ENCODE measurements at places on chromosomes 2 and 18.
A peak's percentile ranks its signal among the peaks of the same experiment; 100 is the strongest.

DNA sequence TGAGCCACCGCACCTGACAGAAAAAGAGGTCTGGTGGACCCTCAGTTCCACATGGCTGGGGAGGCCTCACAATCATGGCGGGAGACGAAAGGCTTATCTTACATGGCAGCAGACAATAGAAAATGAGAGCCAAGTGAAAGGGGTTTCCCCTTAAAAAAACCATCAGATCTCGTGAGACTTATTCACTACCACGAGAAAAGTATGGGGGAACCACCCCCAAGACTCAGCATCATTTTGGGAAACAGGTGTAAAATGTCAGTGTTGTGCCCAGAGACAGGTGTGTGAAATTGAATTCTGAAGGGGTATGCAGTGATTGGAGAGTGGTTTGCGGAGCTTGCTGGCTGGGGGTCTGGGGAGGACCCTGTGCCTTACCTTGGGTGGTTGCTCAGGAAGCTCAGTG is 4.6 kb upstream of the D2HGDH start:
- DNase-seq = no peak

DNA sequence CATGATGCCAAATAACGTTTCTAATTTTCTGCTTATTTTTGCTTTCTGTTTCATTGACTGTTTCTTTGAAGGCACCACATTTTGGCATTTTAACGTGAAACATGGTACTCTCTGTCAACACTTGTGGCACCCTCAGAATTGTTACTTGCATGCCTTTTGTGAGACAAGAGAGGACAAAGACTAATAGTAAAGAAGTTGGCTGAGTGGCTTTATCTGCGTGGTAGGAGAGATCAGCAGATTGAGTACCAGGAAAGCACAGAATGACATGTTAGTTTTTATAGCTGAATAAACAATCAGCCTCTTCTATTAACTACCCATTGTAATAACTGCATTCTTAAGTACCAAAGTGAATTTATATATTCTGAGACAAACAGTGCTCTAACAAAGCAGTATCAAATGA is 8.6 kb downstream of the ZNF638 start:
- DNase-seq = no peak

- DNase-seq = no peak
These were observed 106.8 kb downstream of the BCL11A start for GRCh38 chr2:60446413-60447267.

GRCh38 chr2:230412846-230413245 is 3.2 kb upstream of the SP100 start:
- DNase-seq = no peak

DNA sequence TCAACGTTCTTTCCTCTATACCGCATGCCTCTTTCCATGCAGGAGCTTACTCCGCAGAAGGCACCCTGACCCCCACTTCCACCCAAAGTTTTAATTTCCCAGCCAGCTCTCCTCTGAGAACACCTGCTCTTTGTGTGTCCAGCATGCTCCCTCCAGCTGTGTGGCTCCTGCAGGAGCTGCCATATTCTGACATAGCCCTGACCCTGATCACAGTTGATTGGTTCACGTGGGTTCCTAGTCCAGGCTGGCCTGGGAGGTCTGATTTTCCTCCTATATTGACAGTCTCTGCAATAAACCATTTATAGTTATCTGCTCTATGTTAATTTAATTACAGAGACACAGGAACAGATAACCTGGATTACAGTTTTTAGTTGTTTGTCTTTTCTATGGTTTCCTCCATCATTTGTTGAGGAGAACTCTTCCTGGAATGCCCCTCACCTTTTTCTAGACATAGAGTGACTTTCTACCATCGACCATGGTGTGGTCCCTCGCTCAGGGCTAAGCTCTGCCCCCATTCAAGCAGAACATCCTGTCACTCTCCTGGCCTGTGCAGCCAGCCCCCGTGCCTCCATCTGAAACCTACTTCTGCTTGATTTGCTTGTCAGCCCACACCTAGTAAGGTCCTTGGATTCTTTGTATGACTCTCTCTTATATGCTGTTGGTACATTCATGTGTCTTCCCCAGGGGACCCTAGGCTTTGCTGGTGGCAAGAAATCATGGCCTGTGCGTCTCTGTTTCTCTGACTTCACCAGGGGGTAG is 231.5 kb downstream of the LPIN1 start:
- no peak for DNase-seq

GRCh38 chr2:127407661-127408003 is 10.6 kb upstream of the PROC start:
- DNase-seq = no peak

DNA sequence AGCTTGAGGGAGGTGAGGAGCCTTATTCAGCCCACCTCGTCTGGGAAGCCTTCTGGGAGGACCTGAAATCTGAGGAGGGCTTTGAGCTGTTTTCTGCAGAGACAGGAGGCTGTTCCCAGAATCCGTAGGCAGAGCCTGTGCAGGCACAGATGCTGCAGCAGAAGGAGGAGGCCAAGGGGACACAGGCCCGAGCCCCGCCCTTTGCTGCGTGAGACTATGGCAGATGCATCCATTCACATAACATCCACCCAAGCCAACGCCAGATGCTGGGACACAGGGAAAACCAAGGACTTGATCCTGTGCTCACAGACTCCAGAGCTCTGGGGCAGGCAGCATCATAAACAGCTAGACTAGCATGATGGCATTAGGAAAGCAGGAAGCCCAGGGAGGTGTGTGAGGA is 98.2 kb downstream of the KCNF1 start:
- no peak for DNase-seq

- no peak for DNase-seq
These were observed 968.5 kb downstream of the BCL11A start for GRCh38 chr2:59584958-59585357.

DNA sequence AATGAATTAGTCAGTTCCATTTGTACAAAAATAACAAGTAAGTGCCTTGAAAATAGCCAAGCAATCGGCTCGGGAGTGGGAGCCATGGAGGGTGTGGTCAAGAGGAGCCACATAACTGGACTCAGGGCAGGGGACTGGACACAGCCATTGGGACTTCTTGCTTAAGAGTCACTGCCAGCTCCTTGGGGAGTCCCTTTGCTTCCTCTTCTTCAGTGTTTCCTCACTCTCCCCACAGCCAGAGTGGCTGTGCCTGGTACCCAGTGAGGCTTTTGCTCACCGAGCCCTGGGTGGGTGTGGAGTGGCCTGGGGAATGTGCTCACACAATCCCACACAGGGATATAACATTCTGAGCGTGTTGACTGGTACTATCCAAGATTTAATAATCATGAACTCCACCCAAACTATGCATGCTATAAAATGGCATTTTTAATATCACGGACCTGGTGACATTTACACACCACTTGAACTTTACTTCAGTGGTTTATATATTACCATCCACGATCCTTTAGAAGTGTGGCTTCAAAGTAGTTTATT is 94.6 kb downstream of the PTGR3 start:
- no peak for DNase-seq

DNA sequence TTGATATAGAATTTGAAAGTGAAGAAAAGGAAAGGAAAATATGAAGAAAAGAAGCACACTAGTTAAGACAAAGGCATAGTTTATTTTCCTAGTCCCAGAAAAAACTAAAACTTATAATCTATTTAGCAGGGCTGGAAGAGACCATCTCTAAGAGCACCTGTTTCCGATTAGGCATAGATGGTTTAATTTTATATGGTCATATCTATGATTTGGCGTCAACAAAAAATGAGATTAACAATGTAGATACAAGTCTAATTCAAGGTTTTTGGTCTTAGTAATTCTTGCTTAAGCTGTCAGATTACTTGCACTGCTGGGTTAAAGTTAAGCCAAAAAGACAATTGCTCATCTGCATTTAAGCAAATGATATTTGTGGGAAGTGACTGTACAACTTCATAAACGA is 502.5 kb upstream of the FSHR start:
- no peak for DNase-seq

- no peak for DNase-seq
These were observed 304.8 kb upstream of the FSIP2 start for GRCh38 chr2:185433824-185434223.

GRCh38 chr2:98086491-98087446 is at the start of gene VWA3B:
VWA3B (plus strand) TSS chr2:98087167; CDS start chr2:98093093, 5,926 bp downstream.
- DNase-seq = no peak

GRCh38 chr2:119154076-119154475 is 4.5 kb downstream of the C1QL2 start:
- DNase-seq = no peak

DNA sequence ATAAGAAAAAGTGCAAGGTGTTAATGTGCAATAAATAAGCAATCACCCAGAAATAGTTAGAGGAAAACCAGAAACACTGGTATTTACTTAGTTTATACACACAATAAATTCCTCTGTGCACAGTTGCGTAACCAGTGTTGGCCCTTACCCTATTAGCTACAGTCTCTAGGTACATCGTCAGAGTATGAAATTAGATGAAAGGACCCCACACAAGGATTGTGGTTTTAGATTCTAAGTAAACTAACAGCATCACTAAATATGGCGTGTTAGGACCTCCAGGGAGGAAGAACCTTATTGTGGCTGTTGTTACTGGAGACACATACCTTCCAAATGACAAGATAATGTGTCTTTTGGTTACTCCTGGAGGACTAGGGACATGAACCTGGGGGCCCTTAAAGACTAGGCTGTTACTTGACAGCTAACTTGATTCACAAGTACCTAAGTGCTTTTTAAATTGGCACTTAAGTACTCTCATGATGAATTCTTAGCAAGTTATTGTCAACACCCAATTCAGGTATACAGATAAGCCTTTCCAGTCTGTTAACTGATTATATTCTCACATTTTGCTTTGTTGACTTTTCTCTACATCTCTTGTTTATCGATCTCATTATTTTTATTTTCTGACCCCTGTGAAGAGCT is 115.3 kb downstream of the FEZ2 start:
- peak; percentile 61 for DNase-seq

DNA sequence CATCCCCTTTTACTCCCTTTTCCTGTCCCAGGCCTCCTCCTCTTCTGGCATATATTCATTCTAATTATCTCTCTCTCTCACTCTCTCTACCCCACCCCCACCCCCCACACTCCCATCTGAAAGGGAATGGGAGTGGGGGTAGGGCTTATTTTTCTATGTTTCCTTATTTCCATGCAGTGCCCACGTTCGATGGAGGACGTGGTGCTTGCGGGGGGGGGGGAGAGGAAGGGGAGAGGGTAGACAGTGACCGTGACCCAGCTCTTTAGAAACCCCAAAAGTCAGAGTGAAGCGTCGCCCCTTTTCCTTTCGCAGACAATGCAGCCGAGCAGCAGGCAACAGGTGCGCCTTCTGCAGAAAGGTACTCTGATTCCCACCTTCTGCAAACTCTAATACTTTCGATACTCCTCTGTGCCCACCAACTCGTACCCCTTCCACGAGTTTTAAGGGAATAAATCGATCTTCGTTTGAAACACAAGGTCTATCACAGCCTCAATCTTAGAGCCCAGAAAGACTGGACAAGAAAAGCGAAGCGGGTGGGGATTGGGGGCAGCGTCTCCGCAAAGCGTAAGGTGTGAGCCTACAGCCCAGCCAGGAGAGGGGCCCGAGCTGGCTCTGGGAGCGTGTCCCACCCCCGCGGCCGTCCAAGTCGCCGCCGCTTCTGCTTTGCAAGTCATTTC is 891 bp upstream of the NR4A2 start:
- no peak for DNase-seq

- DNase-seq = no peak
These were observed 657 bp downstream of the ATP8B1 start for GRCh38 chr18:57802213-57803102.

GRCh38 chr18:4017480-4017879 is 437.6 kb downstream of the DLGAP1 start:
- DNase-seq = no peak

- peak; percentile 9 for DNase-seq
These were observed 141.9 kb downstream of the SLC4A3 start for GRCh38 chr2:219769090-219769910.

DNA sequence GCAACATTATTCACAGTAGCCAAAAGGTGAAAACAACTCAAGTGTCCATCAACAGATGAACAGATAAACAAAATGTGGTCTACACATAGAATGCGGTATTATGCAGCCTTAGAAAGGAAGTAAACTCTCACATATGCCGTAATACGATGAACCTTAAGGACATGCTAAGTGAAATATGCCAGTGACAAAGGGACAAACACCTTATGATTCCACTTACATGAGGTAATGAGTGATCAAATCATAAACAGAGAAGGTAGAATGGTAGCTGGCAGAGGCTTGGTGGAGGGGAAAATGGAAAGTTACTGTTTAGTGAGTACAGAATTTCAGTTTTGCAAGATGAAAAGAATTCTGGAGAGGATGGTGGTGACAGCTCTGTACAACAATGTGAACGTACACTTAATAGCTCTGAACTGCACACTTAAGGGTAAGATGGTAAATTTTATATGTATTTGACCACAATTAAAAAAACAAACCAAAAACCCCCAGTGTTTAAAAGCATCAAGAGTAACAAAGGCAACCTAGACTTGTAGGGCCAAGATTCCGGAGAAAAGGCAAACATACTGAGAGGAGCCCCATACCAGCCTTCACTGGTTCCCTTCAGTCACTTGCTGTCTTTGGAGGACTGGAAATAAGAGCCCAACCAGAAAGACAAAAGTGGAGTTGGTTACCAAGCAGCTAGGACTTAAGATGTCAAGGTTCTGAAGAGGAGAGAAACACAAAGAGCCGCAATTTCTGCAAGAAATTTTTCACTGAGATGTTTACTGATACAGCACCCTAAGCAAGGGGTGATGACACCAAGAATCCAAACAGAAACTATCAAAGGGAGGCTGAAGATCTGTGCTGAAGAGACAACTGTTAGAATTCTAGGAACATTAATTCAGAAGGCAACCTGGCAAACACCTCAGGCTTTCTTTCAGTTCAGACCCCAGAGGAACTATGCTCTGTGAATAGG is 61.3 kb downstream of the CUL3 start:
- DNase-seq = no peak

DNA sequence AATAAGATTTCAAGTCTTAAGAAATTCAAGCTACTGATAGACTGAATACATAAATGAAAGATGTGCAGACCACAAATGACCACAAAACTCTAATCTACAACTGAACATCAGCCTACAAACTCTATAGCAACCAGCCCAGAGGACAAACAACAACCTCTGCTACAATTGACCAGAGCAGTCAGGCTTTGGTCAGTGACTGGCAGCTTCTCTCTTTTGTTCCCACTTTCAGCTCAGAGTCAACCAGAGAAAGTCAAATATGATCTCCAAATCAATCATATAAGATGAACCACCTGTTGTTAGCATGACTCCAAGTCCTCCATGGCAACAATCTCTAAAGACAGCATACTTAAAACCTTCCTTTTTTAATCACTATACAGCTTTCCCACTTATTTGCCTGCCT is 996.2 kb downstream of the SUCLG1 start:
- DNase-seq = no peak

GRCh38 chr2:43576981-43577892 is 18.6 kb downstream of the THADA start:
- DNase-seq = peak; percentile 33

DNA sequence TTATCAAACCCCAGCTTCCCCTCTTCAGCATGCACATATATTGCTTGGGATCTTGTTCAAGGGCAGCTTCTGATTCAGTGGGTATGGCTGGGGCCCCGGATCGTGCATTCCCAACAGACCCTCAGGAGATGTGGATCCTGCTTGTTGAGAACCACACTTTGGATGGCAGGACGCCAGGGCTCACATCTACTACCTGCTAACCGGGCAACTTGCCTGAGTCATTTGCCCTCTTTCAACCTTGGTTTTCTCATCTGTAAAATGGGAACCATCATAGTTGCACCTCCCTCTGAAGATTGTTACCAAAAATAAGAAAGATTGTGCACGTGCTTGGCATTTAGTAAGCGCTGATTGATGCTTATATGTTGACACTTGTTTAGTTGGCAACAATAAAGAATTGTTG is 154.6 kb downstream of the ACKR3 start:
- no peak for DNase-seq

All from AG04449 (cell line).